ENCODE measurements at places on chromosomes 4 and X. TPM values are rescaled to one million over a fixed set of nuclear protein-coding genes. Genes with fewer than 3 reads are reported as not detected.

The SLITRK2 gene
- total RNA-seq: not detected

The PAK3 gene
- 0.53 TPM for total RNA-seq

The NRK gene
- 0.93 TPM for total RNA-seq

The BCAP31 gene
- 215 TPM for total RNA-seq

The RBMX2 gene
- 14.4 TPM for total RNA-seq

The TMPRSS11B gene
- not detected for total RNA-seq

The HSD17B13 gene
- total RNA-seq: not detected

The SAGE1 gene
- not detected for total RNA-seq

The SEPTIN11 gene
- 242 TPM for total RNA-seq

The HAND2 gene
- not detected for total RNA-seq

The HTN3 gene
- total RNA-seq: not detected

The ATP7A gene
- total RNA-seq: 7.1 TPM

The VEGFD gene
- total RNA-seq: not detected

The RAB40AL gene
- 2.6 TPM for total RNA-seq

The P2RY4 gene
- total RNA-seq: not detected

The GYPA gene
- total RNA-seq: not detected

The TMSB15C gene
- total RNA-seq: 3.5 TPM

The HCCS gene
- total RNA-seq: 24.4 TPM

The MAGEE2 gene
- not detected for total RNA-seq

Measured in glomerular endothelial cell (primary cell).